ENCODE measurements at places on chromosomes 6 and 20. TPM values are rescaled to one million over a fixed set of nuclear protein-coding genes. Genes with fewer than 3 reads are reported as not detected.
A peak's percentile ranks its signal among the peaks of the same experiment; 100 is the strongest.

- no peak for DNase-seq
Measured at GRCh38 chr6:148516617-148517016, 174.0 kb downstream of the SASH1 start.

The RIMS1 gene
- 22.2 TPM for total RNA-seq

DNA sequence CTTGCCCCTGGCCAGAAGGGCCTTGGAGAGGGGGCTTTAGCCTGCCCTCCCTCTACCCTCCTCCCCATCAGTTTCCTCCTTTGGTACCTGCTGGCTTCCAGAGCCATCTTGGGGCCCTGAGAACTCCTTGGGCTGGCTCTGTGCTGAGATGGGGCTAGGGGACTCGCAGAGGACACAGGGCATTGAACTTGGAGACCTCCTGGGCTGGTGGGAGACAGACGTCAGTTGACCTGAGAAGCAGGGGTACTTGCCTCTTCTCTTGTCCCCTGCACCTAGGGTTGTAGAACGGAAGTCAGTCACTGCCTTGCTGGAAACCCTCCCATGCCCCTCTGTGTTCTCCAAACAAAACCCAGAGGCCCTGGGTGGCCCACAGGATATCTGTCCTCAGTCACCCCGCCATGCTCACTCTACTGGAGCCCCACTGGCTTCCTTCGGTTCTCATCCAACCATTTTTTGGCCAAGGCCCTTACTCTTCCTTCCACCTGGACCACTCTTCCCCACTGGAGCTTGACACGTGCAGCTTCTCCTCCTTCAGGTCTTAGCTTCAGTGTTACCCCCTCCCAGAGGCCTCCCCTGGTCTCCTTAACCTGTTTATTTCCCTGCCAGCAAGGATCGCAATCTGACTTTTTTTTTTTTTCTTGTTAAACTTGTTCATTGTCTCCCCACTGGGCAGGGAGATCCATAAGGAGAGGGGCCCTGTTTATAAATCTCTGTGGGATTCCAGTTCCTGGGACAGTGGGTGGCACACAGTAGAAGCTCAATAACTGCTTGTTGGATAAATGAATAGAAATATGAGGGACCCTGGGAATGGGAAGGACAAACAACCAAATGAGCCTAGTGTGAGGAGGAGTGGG is 971 bp downstream of the RBCK1 start:
- no peak for DNase-seq

GRCh38 chr20:32534661-32535240 is 50.4 kb downstream of the NOL4L start:
- DNase-seq: no peak

DNA sequence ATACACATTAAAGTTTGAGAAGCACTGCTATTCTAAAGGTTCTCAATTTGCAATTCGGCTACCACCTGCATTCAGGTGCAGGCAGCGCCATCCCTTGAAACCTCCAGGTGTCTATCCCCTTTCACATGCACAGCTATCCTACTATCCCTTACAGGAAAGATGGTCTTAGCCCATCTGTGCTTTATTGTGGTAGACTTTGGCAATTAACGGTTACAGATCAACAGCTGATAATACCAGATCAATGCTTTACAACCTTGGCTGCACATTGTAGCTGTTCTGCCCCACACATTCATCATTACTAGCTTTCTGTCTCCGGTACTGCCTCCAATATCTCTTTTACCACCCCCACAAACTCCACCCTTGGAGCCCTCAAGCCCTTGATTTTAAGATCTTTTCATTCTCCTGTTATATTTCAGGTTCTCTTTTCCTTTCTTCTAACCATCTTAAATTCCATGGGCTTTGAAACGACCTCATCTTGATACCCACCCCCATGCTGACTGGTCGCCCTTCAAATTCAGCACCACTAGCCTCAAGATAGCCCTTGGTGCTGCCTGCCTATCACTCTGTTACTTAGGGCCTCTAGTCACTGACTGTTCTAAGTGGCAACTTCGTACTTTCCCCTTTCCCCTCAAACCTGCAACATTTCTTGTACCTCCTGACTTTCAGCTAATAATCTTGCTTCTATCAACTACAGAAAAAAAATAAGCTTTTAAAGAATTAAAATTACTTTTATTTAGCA is 50.8 kb downstream of the SPTLC3 start:
- no peak for DNase-seq

- no peak for DNase-seq
Measured at GRCh38 chr6:4568138-4568537, 208.1 kb upstream of the CDYL start.

- DNase-seq: peak; percentile 49
Measured at GRCh38 chr20:58179432-58180099, 48.9 kb downstream of the ANKRD60 start.

GRCh38 chr20:20571068-20571780 is 141.2 kb downstream of the RALGAPA2 start:
- no peak for DNase-seq

GRCh38 chr6:107102414-107102805 is 12.9 kb downstream of the BEND3 start:
- DNase-seq: no peak

DNA sequence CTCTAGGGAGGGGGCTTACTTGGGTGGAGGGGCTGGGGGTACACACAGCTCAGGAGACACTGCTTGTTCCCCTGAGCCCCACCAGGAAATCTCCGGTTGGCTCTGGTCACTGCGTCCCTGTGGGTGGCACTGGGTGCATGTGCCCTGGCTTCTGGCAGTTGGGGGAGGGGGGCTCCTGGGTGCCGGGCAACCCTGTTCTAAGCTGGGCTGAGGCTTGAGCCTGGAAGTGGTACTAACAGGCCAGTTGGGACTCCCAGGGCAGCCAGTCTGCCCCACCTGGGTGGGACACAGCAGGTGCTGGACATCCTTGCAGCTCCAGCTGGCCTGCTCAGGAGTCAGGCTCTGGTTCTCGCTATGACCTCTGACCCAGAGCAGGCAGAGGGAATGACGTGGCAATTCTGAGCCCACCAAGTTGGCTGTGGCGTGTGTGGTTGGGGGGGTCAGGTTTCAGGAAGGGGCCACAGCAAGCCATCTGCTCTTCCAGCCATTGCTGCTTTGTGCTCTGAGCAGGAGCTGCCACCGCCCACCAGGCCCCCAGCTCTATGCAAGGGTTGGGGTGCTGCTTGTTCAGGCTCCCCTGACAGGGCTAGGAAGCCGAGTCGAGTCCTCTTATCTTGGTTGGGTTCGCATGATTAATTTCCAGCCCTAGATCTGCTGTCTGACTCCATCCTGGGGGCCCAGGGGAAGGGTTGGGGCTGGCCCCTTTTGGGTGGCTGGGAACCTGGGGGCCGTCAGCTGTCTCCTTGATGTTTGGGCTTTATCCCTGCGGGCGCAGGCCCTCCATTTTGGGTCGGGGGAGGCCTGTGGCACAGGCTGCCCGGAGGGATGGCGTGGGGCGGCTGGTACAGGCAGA is 590 bp downstream of the C20orf204 start:
- DNase-seq: no peak

GRCh38 chr6:38783443-38784228 is 68.5 kb downstream of the DNAH8 start:
- no peak for DNase-seq

GRCh38 chr20:18734525-18735189 is 78.9 kb upstream of the SCP2D1 start:
- no peak for DNase-seq

The OGFR gene
- 50.8 TPM for total RNA-seq

GRCh38 chr20:12528591-12529041 is 480.2 kb upstream of the SPTLC3 start:
- DNase-seq: no peak

The RRAGD gene
- total RNA-seq: 19.8 TPM

- no peak for DNase-seq
Measured at GRCh38 chr20:39298571-39299506, 336.7 kb downstream of the DHX35 start.
